ENCODE measurements at places on chromosomes 16 and 17.

DNA sequence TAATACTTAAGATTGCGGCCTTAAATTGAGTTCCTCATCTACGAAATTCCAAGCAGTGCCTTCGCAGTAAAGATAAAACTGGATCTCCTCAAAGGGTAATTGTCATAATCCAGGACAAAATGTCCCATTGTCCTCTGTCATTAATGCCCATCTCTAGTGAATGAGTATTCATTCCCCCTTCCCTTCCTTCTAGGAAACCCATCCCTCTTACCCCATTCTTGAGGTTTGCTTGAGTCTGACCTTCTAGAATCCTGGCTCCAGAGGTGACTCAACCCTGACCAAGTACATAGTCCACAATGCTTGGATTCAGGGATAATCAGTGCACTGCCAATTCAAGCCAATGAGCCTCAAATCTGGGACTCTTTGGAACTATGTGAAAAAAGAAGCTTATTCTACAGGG is 47.0 kb upstream of the MAF start:
- DNase-seq = no peak

- DNase-seq = no peak
Observed at GRCh38 chr16:28823291-28823872, 583 bp downstream of the ATXN2L start.

- no peak for DNase-seq
Observed at GRCh38 chr16:78639775-78640174, 540.3 kb downstream of the WWOX start.

- DNase-seq = no peak
Observed at GRCh38 chr17:49873926-49874325, 26.1 kb upstream of the TAC4 start.

DNA sequence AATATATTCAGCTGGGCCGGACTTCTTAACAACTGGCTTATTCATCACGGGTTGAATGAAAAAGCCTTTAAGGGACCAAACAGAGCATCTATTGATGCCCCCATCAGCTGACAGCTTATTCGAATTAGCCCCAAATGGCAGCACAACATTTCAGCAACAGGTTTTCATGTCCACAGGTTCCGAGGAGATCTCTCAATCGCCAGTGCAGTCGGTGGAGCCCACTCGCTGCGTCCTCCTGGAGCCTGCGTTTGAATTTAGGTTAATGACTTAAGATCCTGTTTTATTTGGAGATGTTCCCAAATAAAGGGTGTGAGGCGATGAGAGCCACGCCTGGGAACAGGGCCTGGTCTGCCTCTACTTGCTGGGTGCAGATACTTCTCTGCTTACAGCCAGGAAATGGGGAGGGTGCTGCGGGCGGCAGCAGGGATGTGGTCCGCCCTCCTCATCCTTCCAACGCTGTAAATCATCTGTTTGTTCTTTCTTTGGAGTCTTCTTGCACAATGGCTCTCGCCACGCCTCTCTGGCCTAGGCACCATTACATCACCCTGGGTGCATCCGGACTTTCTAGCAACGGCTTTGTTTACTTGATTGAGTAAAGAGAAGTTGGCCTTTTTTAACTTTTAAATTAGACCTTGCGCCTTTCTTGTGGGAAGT is 22.6 kb downstream of the NDE1 start:
- DNase-seq = no peak

GRCh38 chr16:50296807-50297206 is 30.5 kb downstream of the ADCY7 start:
- no peak for DNase-seq

GRCh38 chr16:77433146-77433545 is 1.7 kb downstream of the ADAMTS18 start:
- no peak for DNase-seq

DNA sequence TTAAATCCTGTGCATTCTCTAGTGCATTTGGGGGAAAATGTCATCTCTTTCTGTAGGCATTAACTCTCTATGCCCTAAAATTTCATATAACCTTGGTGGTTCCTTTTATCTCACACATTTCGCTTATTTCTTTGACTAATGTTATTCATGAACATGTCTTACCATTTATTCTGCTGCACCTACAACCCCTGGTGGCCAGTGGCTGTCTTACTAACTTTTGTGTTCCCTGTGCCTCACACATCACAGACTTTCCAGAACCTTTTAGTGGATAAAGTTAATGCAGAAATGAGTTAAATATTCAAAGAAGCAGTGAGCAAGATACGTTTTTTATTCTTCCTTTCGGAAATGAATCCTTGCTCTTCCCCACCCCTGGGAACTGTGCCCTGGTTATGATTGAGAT is 111.9 kb downstream of the CDH13 start:
- no peak for DNase-seq

DNA sequence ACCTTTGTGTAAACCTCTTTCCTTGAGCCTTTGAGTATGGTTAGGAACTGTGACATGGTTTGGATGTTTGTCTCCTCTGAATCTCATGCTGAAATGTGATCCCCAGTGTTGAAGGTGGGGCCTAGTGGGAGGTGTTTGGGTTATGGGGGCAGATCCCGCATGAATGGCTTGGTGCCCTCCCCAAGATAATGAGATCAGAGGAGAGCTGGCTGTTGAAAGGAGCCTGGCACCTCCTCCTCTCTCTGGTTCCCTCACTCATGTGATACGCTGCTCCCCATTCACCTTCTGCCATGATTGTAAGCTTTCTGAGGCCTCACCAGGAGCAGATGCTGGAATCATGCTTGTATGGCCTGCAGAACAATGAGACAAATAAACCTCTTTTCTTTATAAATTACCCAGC is 1110.2 kb downstream of the CDH11 start:
- no peak for DNase-seq

GRCh38 chr16:15466131-15466530 is 31.7 kb downstream of the BMERB1 start:
- DNase-seq = no peak

- DNase-seq = no peak
Observed at GRCh38 chr16:89116341-89117226, 22.9 kb downstream of the ACSF3 start.

DNA sequence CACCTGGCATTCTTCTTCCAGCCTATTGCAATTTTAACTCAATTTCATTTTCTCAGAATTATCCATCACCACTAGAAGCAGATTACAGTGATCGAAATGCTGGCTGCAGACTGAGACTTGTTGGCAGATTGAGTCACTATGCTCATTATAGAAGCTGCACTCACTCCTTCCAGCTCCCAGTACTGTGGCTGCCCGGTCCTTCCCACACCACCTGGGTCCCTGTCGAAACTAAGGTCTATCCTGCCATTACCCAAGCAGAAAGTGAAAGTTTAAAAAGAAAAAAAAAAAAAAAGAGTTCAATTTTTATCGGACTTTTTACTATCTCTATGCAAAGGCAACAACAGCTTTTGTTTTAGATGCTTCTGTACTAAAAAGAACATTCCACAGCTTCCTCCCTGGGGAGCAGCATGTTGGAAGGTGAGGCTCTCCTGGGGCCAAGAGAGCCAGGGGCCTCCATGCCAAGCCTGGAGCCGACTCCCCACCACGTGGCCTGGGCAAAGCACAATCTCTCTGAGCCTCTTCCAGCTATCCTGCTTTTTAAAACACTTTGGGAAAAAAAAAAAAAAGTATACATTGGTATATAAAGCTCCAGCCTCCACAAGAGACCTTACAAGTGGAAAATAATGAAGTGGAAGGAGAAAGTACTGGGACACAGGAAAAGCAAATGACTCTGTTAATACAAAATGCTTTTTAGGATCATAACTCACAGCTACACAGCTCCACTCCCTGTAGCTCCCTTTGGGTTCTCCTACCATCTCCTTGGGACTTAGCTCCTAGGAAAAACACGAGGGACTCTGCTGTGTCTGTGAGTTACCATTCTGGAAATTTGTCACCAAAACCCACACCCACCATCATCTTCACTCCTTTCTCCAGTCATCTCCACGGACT is 77.8 kb downstream of the USP31 start:
- DNase-seq = no peak

GRCh38 chr16:14003074-14003570 is 68.0 kb upstream of the MRTFB start:
- DNase-seq = peak; percentile 13

GRCh38 chr17:40980596-40980995 is 3.5 kb downstream of the KRT40 start:
- DNase-seq = no peak

GRCh38 chr17:34981538-34982241 is 1.4 kb downstream of the LIG3 start:
- no peak for DNase-seq

DNA sequence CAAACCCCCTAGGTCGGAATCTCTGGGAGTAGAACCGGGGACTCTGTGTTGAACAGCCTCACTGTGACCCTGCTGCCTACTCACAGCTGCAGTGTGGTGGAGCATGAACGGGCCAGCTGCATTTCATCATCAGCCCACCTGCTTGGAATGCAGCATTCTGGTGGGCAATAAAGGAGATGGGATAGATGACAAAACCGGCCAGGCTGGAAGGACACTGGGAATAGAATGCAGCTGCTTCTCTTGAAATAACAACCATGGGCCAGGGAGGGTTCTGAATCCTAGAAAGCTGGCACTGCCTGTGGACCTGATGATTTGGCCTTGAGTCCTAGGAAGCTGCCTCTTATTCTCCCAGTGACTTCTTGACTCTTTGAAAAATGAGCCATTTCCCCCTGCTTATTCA is 23.5 kb downstream of the CFAP97D1 start:
- no peak for DNase-seq

DNA sequence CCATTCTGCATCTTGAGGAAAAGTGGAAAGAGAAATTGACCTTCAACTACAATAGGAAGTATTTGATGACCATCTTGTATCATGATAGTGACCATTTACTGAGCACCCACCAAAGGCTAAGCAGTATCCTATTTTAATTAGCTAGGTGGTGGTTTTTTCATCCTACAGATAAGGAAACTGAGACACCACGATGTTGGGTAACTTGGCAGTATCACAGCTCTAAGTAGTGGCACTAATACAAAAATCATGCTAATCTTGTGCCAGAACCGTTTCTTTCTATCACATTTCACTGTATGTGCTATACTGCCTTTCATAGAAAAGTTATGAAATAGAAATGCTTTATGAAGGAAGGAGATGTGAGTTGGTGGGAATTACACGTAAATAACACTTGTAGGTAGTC is 2.3 kb downstream of the EVI2B start:
- no peak for DNase-seq

DNA sequence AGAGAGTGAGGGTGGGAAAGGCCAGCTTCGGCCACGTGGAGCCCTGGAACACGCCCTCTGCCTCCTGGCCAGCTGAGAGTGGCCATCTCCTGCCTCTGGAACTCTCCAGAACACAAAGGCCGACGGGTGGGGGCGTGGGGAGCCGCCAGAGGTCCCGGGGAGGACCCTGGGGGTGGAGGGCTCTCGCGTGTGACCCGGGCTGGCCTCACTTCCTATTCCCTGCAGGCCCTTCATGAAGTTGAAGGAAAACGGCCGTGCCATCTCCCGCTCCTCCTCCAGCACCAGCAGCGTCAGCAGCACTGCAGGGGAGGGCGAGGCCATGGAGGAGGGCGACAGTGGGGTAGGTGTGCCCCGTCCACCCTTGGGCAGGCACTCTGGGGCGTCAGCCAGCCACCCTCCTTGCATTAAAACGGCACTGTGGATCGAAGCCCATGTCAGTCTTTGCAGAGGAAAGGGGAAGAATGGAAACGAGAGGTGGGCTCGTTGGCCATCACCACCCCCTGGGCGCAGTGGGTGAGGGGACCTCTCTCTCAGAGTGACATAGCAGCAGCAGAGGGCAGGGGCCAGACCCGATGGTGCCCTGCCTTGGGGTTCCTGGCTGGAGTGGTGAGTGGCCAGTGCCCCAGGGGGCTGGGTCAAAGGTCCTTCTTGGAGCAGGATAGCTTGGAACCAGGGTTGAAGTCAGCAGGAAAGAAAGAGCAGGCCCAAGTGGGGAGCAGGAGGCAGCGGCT is 37.1 kb downstream of the OR1D5 start:
- DNase-seq = no peak

DNA sequence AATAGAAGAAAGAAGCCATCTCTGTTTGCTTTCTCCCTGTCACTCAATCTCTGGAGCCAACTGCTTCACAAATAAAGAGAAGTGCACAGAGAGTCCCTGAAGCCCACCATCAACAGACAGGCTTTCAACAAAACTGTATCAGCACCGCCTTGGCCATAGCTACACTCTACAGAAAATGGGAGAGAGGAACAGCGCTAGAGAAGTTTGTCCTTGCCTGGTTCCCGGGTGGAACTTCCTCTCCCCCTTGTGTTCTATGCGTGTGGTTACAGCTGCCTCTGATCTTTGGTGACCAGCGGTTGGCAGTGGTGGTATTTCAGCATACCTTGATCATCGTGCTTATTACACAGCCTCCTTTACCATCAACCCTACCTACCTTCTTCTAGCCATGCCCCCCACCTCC is 91.4 kb upstream of the CCL2 start:
- no peak for DNase-seq

- peak; percentile 84 for DNase-seq
Observed at GRCh38 chr17:75785016-75785890, 647 bp downstream of the UNK start.

DNA sequence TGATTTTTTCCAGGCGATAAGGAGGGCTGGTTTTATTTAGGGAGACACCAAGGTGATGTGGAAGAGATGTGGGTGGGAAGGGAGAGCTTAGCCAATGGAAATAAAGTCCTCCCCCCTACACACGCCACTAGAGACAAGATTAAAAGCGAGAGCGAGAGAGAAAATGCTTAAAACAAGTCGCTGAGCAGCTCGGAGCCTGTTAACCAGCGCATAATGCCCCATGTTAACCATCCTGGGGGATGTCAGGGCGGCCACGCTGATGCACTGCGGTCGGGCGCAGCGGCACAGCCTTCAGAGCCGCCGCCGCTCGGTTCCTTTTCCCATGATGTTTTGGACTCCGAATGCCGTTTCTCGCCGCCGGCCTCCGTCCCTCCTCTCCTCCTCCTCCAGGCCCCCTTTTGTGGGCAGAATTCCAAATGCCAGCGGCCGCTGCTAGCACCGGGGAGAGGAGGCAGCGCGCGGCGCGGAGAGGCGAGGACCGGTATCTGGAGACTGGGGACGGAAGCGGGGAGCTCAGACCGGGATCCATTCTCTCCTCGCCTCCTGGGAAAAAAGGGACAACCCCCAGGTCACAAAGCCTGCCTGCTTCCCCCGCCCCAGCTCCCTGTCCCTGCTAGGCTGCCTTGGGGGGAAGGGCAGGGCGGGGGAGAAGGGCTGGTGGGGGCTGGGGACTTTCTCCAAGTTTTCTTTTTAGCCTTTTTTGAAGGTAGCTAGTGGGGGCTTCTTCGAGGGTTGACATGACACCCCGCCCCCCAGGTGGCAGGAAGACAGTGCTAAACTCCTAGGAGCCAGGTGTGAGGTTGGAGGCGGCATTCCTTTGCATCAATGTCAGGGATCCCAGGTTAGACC is 98.1 kb upstream of the CCL2 start:
- DNase-seq = no peak

GRCh38 chr17:68468334-68468733 is 11.0 kb upstream of the WIPI1 start:
- DNase-seq = no peak

- no peak for DNase-seq
Observed at GRCh38 chr17:45170931-45171337, 9.3 kb downstream of the HEXIM2 start.

DNA sequence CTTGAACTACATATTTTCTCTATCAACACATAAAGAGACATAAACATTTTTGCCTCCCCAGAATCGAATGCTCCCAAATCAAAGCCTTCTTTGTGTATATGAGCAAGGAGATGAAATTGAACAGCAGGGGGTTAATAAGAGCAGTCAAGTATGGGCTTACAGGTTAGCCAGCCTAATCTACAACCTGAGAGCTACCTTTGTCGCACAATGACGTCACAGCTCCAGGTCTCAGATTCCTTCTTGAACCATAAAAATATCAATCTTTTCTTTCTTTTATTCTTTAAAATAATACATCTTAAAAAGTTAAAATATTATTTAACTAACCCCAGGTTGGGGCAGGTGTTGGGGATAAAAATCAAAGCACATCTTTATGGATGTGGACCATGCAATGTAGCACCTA is 482.9 kb upstream of the CDH11 start:
- no peak for DNase-seq

All from GM20000 (cell line).